ENCODE measurements at places on chromosomes 6 and 20.
A peak's percentile ranks its signal among the peaks of the same experiment; 100 is the strongest.

- DNase-seq, result peak; percentile 63
Observed at GRCh38 chr20:17679941-17680835, 1.9 kb downstream of the RRBP1 start.

GRCh38 chr6:51057296-51057695 is 238.6 kb downstream of the TFAP2B start:
- DNase-seq, result no peak

DNA sequence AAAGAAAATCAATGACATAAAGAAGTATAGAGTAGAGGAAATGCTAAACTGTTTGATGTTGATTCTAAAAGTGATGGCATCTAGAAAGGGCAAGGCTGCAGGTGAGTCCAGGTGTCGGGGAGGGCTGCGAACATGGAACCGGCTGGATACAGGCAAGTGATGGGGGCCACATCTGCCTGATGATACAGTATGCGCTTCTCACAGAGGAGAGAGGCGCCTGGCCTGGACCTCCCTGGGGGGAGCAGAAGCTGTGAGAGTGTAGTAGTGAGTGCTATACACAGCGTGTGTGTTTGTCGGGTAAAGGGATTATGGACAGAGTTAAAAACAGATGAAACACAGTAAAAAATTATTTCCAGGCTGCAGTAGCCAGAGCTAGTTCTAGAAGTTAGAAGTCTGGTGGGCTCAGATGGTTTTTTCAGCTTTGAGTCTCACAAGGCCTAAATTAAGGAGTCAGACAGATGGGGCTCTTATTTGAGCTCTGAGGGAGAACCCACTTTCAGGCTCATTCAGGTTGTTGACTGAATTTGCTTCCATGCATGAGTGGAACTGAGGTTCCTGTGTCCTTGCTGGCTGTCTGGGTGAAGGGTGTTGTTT is 195.8 kb upstream of the ARG1 start:
- no peak for DNase-seq

- DNase-seq, result no peak
Observed at GRCh38 chr6:30075790-30076732, 492 bp upstream of the RNF39 start.

- DNase-seq, result no peak
Observed at GRCh38 chr6:125797120-125797885, 6.5 kb downstream of the NCOA7 start.
